A673 (cell line): ENCODE measurements at places on chromosomes 12 and 14. TPM values are rescaled to one million over a fixed set of nuclear protein-coding genes. Genes with fewer than 3 reads are reported as not detected.

GRCh38 chr14:94681300-94682060, 69.3 kb downstream of the SERPINA3 start:
- H3K36me3 ChIP-seq, result no peaks in the 10 kb centered on the region
- no peaks in the 10 kb centered on the region for H3K4me1 ChIP-seq
- no peak overlapping the region for H3K4me3 ChIP-seq
- no peak overlapping the region for H3K27ac ChIP-seq
- H3K27me3 ChIP-seq, result no peaks in the 10 kb centered on the region

DNA sequence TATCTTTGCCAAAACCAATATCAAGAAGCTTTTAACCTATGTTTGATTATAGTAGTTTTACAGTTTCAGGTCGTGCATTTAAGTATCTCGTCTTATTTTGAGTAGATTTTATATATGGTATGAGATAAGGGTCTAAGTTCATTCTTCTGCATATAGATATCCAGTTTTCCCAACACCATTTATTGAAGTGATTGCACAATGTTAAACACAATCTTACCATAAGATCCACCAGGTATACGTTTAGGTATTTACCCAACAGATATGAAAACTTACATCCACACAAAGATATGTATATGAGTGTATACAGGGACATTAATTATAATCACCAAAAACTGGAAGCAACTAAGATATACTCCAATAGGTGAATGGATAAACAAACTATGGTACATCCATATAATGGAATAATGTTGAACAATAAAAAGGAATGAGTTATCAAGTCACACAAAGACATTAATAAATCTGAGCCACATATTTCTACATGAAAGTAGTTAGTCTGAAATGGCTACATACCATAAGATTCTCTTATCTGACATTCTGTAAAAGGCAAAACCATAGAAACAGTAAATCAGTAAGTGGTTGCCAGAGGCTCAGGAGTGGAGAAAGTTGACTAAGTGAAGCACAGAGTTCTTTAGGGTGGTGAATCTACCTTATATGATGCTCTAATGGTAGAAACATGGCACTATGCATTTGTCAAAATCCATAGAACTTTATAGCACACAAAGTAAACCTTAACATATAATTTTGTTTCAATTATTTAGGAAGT, 222.6 kb downstream of the NUAK1 start:
- no peaks in the 10 kb centered on the region for H3K27me3 ChIP-seq
- no peak for DNase-seq
- H3K27ac ChIP-seq, result no peak overlapping the region

DNA sequence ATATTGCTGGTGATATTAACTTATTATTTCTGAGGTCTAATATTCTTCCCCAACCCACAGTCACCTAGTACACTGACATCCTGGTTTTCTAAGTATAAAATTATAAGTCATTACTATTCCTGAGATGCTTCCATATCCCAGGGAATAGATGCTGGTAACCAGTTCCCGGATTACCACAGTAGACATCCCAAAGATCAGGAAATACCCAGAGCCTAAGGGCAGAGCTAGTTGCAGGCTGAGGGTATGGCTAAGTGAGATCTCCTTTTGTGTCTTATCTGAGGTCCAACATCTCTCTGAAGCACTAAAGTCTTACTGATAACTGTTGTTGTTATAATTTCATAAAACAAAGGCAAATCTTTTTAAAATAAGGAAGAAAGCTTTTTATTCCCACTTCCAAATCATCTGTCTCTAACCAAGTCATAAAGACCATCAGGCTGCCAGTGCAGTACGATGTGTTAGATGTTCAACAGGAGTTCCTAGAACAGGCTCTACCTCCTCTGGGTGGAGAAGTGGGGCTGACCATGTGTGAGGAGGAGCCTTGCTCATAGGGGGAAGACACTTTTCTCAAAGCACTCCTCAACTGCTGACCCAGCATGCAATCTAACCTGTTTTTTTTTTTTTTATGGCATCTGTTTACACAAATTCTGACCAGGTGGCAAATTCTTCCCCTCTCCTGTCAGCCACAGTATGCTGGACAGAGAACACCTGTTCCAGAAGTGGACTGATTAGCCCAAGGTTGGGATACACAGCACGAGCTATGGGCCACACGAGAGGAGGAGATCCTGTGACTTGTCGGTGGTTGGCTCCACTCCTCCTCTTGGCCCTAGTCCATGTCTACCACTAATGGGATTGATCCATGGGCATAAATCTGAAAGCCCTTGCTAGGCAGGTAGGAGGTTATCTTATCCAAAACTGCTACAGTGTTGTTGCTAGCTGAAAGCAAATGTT, 16.1 kb upstream of the GRIP1 start:
- no peaks in the 10 kb centered on the region for H3K36me3 ChIP-seq
- no peak overlapping the region for H3K4me3 ChIP-seq
- H3K27me3 ChIP-seq, result peaks cover 20% of the 10 kb centered on the region
- no peaks in the 10 kb centered on the region for H3K4me1 ChIP-seq

- DNase-seq, result no peak
- H3K36me3 ChIP-seq, result no peaks in the 10 kb centered on the region
- no peak overlapping the region for H3K27ac ChIP-seq
- no peaks in the 10 kb centered on the region for H3K4me1 ChIP-seq
These were observed 44.5 kb downstream of the ACACB start for GRCh38 chr12:109160873-109161272.

KLRG1 gene
- 1.2 and 1.9 TPM in 2 replicates for total RNA-seq
